ENCODE measurements at places on chromosomes 1 and 21. TPM values are rescaled to one million over a fixed set of nuclear protein-coding genes. Genes with fewer than 3 reads are reported as not detected.
A peak's percentile ranks its signal among the peaks of the same experiment; 100 is the strongest.

VWA5B1 gene
- total RNA-seq = 0.46 TPM

- H3K36me3 ChIP-seq = no peaks in the 10 kb centered on the region
- H3K4me1 ChIP-seq = no peaks in the 10 kb centered on the region
- no peaks in the 10 kb centered on the region for H3K27me3 ChIP-seq
- H3K4me3 ChIP-seq = no peak overlapping the region
- DNase-seq = no peak
Observed at GRCh38 chr21:24514081-24514733, 1093.1 kb downstream of the MRPL39 start.

RSPO1 gene
- 5.4 TPM for total RNA-seq

DNA sequence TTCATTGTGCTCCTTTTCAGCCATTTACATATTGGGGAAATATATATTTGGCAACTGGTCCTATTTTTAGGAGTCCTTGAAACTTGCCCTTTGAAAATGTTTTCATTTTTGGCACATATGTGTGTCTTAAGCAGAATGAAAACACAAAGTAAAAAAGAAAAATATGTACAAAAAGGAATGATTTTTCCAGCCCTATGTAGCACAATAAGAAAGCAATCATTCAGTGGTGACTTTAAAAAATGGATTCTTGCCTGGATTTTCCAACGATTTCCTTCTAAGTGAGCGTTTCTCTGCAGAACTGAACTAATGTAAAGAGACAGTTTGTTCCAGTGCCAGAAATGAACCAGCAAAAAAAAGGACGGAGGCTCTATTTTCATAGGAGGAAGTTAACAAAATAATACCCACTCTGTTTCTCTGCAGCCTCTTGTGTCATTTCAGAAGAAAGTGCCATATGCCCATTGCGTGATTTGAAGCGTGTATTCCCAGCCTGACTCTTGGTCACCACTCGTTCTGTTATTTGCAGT lies 340.1 kb downstream of the SETD4 start:
- no peak overlapping the region for H3K4me3 ChIP-seq
- no peaks in the 10 kb centered on the region for H3K36me3 ChIP-seq
- no peaks in the 10 kb centered on the region for H3K27me3 ChIP-seq
- no peak for DNase-seq

C8B gene
- 1.3 TPM for total RNA-seq

DNA sequence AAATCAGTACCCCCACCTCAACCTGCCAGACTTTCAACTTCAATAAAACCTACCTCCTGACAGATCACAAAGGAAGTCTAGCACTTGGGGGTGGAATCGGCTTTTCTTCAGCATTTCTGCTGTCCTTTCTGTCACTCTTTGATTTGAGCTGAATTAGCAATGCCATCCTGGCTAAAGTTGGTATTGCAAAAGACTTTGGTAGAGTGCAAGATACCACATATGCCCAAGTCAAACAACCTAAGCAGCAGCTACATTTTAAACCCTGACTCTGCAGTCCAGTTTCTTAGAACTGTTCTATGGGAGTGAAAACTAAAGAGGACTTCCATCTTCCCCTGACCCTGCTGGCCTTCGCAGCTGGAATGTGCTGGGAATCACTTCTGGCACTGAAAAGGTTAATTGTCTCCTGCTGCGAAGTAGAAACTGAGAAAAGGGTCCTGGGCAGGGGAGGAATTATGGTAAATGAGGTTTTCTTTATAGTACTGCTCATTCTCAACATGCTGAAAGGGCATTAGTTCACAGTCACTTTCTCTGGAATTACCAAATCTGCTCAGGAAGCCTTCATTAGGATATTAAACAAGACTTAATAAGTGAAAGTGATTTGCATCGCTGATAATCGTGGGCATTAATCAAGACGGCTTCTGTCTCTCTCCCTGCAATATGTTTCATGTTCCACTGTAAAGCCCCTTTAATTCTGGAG lies 126.2 kb upstream of the SMYD2 start:
- H3K36me3 ChIP-seq = no peaks in the 10 kb centered on the region
- no peaks in the 10 kb centered on the region for H3K27me3 ChIP-seq
- H3K4me1 ChIP-seq = no peaks in the 10 kb centered on the region
- H3K4me3 ChIP-seq = no peak overlapping the region
- DNase-seq = no peak

HSPB7 gene
- total RNA-seq = 2.4 TPM

PGBD5 gene
- 2.4 TPM for total RNA-seq

CACHD1 gene
- 23.0 TPM for total RNA-seq

- H3K36me3 ChIP-seq = no peaks in the 10 kb centered on the region
- H3K4me1 ChIP-seq = peaks cover 23% of the 10 kb centered on the region
- no peak overlapping the region for H3K4me3 ChIP-seq
Observed at GRCh38 chr1:67732750-67733151, 47.8 kb downstream of the GADD45A start.

- H3K4me3 ChIP-seq = no peak overlapping the region
- H3K4me1 ChIP-seq = no peaks in the 10 kb centered on the region
- no peak overlapping the region for H3K27ac ChIP-seq
- no peaks in the 10 kb centered on the region for H3K27me3 ChIP-seq
Observed at GRCh38 chr21:18368205-18368604, 35.4 kb downstream of the TMPRSS15 start.

GRCh38 chr21:24045373-24045772 lies 1561.9 kb downstream of the MRPL39 start:
- no peaks in the 10 kb centered on the region for H3K4me1 ChIP-seq
- no peaks in the 10 kb centered on the region for H3K27me3 ChIP-seq
- no peaks in the 10 kb centered on the region for H3K36me3 ChIP-seq
- H3K4me3 ChIP-seq = no peak overlapping the region

GRCh38 chr1:221923929-221924598 lies 182.2 kb upstream of the DUSP10 start:
- no peak for DNase-seq
- no peak overlapping the region for H3K4me3 ChIP-seq
- no peaks in the 10 kb centered on the region for H3K27me3 ChIP-seq

DNA sequence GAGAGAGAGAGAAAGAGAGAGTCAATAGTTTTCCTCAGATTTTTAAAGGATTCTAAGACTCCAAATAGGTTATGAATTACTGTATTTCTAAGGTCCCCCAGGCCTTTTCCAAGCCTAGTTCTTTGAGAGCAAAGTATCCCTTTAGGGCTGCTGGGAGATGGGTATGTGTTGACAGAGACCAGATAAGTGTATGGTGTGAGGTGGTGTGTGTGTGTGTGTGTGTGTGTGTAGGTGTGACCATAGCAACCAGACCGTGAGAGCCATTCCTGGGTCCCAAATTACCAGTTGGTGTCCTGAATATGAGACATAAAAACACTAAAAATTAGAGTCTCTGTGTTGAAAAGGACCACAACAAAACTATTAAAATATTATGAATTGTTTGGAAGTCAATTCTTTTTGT lies 41.7 kb upstream of the DNAJC6 start:
- peaks cover 19% of the 10 kb centered on the region for H3K4me1 ChIP-seq
- H3K27me3 ChIP-seq = no peaks in the 10 kb centered on the region
- DNase-seq = no peak
- no peak overlapping the region for H3K4me3 ChIP-seq

DNA sequence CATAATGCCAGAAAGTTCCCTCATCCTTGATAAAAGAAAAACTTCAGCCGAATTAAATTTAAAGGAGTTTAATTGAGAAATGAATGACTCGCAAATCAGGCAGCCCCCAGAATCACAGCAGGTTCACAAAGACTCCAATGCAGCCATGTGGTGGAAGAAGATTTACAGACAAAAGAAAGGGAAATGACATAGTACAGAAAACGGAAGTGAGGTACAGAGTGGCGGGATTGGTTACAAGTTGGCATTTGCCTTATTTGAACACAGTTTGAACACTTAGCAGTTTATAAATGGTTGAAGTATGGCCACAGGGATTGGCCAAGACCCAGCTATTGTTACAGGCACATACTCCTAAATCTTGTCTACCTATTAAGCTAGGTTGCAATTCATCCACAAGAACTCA lies 46.6 kb downstream of the HIVEP3 start:
- peaks cover 17% of the 10 kb centered on the region for H3K4me1 ChIP-seq
- H3K36me3 ChIP-seq = no peaks in the 10 kb centered on the region
- no peak overlapping the region for H3K4me3 ChIP-seq
- no peak overlapping the region for H3K27ac ChIP-seq

- no peaks in the 10 kb centered on the region for H3K27me3 ChIP-seq
- H3K4me3 ChIP-seq = no peak overlapping the region
- no peak for DNase-seq
Observed at GRCh38 chr1:5765483-5765882, 226.7 kb downstream of the NPHP4 start.

DNA sequence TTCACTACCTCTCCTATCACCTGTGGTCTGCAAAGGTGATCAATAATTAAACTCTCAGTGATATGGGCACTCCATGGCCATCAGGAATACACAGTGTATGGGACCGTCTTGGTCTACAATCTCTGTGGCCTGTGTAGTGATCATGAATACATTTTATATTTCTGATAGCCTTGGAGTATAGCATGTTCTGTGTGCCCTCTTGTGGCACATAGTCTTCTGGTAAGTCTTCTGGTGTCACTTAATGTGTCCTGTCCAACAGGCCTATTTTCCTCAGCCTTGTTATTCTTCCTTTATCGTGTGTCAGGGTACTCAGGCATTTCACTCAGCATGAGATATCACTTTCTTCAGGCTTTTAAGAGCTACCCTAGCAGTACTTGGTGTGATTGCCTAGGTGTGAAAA lies 393.6 kb downstream of the AGBL4 start:
- H3K27me3 ChIP-seq = no peaks in the 10 kb centered on the region
- H3K4me3 ChIP-seq = no peak overlapping the region
- H3K36me3 ChIP-seq = no peaks in the 10 kb centered on the region
- no peak for DNase-seq

PCSK9 gene
- total RNA-seq = 9.4 TPM

- peaks cover 15% of the 10 kb centered on the region for H3K27me3 ChIP-seq
- no peak overlapping the region for H3K4me3 ChIP-seq
- H3K36me3 ChIP-seq = no peaks in the 10 kb centered on the region
- no peak overlapping the region for H3K27ac ChIP-seq
- DNase-seq = no peak
Observed at GRCh38 chr1:34778381-34778780, 2.6 kb upstream of the GJB3 start.

SYT6 gene
- not detected for total RNA-seq

TSACC gene
- total RNA-seq = not detected

GRCh38 chr1:183027031-183027430 lies 3.8 kb downstream of the LAMC1 start:
- H3K36me3 ChIP-seq = no peaks in the 10 kb centered on the region
- no peak overlapping the region for H3K27ac ChIP-seq
- peak overlapping the region; percentile 82 for H3K4me3 ChIP-seq
- DNase-seq = no peak
- peaks cover 11% of the 10 kb centered on the region for H3K4me1 ChIP-seq

DNA sequence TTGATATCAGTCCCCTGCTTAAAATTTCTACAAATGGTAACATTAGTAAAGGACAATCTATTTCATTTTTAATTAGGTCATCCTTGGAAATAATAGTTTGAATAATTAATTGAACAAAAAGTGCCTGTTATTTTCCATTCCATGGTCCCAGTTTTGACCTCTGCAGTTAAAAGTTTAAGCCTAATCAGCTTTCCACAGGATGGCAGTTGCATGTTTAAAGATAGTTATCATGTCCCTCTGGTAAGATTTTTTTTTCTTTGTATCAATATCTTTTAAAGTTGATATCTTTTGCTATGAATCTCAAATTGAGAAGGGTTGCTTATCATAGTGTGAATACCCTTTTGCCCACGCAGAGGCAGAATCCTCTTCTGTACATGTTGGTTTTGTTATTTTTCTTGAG lies 90.4 kb downstream of the HS2ST1 start:
- H3K4me1 ChIP-seq = no peaks in the 10 kb centered on the region
- H3K27ac ChIP-seq = no peak overlapping the region
- H3K4me3 ChIP-seq = no peak overlapping the region
- DNase-seq = no peak

CREG1 gene
- 199 TPM for total RNA-seq

- no peaks in the 10 kb centered on the region for H3K27me3 ChIP-seq
- H3K36me3 ChIP-seq = no peaks in the 10 kb centered on the region
Observed at GRCh38 chr1:225483818-225484656, 56.2 kb upstream of the LBR start.

GRCh38 chr1:58155418-58156123 lies 391.0 kb downstream of the OMA1 start:
- H3K27me3 ChIP-seq = no peaks in the 10 kb centered on the region
- no peak overlapping the region for H3K27ac ChIP-seq
- H3K4me1 ChIP-seq = no peaks in the 10 kb centered on the region
- DNase-seq = no peak
- H3K36me3 ChIP-seq = no peaks in the 10 kb centered on the region
- H3K4me3 ChIP-seq = no peak overlapping the region

CYP4B1 gene
- total RNA-seq = 211 TPM

OR10Z1 gene
- not detected for total RNA-seq

LHX8 gene
- not detected for total RNA-seq

DNA sequence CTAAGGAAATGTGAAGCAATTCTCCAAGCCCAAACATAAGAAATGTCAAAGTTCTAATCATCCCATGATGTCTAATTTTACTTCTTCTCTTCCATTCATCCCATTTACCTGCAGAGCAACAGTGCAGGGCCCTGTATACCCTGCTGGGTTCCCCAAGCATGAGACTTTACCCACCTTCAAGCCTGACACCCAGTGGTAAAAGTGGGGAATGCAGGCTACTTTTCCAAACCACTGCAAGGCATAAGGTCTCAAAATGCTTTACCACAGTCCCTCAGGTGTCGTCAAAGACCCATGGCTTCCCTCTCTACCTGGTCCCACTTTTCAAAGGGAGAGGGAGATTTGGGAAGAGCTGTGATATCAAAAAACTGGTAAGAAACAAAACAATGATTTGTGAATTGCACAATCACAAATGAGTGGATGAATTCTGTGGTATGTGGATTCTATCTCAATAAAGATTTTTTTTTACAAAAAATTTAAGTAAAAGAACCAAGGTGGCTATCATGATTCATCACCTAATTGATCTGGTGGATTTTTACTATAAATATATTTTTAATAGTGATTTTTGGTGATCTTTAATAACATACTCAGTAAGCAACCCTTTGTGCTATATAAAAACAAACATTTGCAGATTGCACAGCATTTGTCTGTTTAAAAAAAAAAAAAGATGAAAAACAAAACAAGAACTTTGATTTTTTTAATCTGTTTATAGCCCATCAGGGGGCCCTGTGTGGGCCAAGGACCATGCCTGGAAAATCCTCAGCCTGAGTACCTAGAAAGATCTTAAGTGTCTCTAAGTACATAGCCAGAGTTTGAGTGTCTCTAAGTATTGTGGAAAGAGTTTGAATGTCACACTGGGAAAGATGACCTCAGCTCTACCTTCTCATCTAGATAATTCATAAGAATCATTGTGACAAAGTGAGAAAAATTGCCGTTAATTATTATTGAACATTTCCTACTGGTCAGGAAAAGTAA lies 73.1 kb upstream of the GJB5 start:
- no peak overlapping the region for H3K4me3 ChIP-seq
- no peaks in the 10 kb centered on the region for H3K4me1 ChIP-seq
- H3K27ac ChIP-seq = no peak overlapping the region
- no peaks in the 10 kb centered on the region for H3K36me3 ChIP-seq

GRCh38 chr1:8297245-8297644 lies 20.7 kb upstream of the SLC45A1 start:
- no peak overlapping the region for H3K27ac ChIP-seq
- DNase-seq = no peak
- H3K4me3 ChIP-seq = no peak overlapping the region
- no peaks in the 10 kb centered on the region for H3K4me1 ChIP-seq
- no peaks in the 10 kb centered on the region for H3K27me3 ChIP-seq
- no peaks in the 10 kb centered on the region for H3K36me3 ChIP-seq
